ENCODE measurements at places on chromosomes 6 and 20. TPM values are rescaled to one million over a fixed set of nuclear protein-coding genes. Genes with fewer than 3 reads are reported as not detected.

DNA sequence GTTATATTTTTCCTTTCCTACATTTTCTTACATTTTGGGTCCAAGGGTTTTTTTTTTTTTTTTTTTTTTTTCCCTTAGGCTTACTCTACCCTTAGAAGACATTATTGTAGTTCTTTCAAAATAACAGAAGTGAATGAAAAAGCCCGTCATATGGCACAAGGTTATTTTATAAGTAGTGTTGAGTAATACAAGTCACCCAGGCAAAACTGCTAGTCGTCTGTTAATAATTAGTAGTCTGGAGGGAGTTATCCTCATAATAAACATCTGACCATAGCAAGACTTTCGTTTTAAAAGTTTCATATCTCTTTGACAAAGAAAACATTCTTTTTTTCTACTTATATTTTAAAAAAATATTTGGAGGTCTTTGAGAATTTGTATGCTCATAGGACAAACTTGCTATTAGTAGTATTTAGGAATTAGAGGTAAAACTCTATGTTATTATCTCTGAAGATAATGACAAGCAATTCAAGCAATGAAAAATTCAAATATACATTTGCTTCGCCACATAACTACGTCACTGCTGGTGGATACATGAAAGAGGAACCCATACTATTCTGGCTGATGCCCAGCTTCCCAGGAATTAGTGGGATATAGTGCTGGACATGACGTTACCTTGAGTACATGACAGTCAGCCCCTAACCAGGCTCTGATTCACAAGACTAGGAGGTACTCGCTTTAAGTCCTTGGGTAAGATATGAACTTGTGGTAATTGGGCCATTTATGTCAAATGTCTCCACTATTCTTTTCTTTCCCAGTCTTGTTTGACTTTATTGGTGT lies 532.8 kb downstream of the GRIK2 start:
- H3K27me3 ChIP-seq = no peaks in the 10 kb centered on the region
- no peaks in the 10 kb centered on the region for H3K36me3 ChIP-seq
- DNase-seq = no peak
- no peak overlapping the region for H3K4me3 ChIP-seq
- H3K27ac ChIP-seq = no peak overlapping the region

- no peak within 1 kb of the TSS for H3K4me3 ChIP-seq
- no peaks in the 10 kb centered on the region for H3K36me3 ChIP-seq
- no peak within 1 kb of the TSS for H3K27ac ChIP-seq
- no peaks in the 10 kb centered on the region for H3K4me1 ChIP-seq
- peaks cover 51% of the 10 kb centered on the region for H3K27me3 ChIP-seq
These were observed at the start of gene SLC24A3 for GRCh38 chr20:19212469-19212815. TSS of gene SLC24A3 (plus strand) at chr20:19212642.

The C6orf15 gene
- not detected for total RNA-seq

The CST11 gene
- not detected for total RNA-seq

The TREM2 gene
- not detected for total RNA-seq

The PTPRA gene
- 58.5 TPM for total RNA-seq

The TMEM244 gene
- not detected for total RNA-seq

The BPIFA1 gene
- total RNA-seq = not detected

DNA sequence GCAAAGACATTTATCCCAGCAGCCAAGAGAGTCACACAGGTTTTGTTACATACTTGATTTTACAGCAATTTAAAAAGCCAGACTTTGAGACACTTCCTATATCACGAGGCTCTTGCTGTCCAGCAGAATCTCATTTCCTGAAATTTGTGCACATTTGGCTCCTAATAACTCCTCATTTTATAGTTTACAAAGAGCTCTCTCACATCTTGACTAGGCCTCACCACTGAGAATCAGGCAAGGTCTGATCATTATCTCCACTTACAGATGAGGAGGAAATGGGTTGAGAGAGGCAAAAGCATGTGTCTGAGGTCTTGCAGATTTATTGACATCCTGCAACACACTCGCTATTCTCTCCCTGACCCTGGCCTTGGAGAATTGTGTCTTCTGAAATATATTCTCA lies 426.8 kb downstream of the MAFB start:
- H3K27me3 ChIP-seq = no peaks in the 10 kb centered on the region
- H3K4me3 ChIP-seq = no peak overlapping the region
- no peak for DNase-seq
- no peak overlapping the region for H3K27ac ChIP-seq

The MLN gene
- total RNA-seq = not detected

Data from activated CD8-positive, alpha-beta T cell treated with anti-CD3 and anti-CD28 coated beads, Interleukin-2, amount 10 ng/mL, durations not matched to agents 7 days and 5 days (primary cell).